ENCODE measurements at places on chromosomes 12 and 14.

GRCh38 chr14:25349269-25349668 is 299.3 kb upstream of the STXBP6 start:
- DNase-seq: no peak

DNA sequence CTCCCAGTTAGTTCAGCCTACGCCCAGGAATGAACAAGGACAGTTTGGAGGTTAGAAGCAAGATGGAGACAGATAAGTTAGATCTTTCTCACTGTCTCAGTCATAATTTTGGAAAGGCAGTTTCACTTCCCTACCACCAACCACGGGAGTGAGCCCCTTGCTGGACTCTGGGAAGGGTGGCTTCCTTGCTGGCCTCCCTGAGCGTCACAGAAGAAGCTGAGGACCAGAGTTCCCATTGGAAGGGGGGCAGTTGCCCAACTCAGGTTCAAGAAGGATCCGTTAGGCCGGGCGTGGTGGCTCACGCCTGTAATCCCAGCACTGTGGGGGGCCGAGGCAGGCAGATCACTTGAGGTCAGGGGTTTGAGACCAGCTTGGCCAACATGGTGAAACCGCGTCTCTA is 106.2 kb upstream of the MAX start:
- DNase-seq: no peak

GRCh38 chr12:132178316-132178715 is 34.1 kb downstream of the NOC4L start:
- no peak for DNase-seq

- peak; percentile 80 for DNase-seq
Observed at GRCh38 chr14:31950764-31951637, 126.1 kb upstream of the ARHGAP5 start.

DNA sequence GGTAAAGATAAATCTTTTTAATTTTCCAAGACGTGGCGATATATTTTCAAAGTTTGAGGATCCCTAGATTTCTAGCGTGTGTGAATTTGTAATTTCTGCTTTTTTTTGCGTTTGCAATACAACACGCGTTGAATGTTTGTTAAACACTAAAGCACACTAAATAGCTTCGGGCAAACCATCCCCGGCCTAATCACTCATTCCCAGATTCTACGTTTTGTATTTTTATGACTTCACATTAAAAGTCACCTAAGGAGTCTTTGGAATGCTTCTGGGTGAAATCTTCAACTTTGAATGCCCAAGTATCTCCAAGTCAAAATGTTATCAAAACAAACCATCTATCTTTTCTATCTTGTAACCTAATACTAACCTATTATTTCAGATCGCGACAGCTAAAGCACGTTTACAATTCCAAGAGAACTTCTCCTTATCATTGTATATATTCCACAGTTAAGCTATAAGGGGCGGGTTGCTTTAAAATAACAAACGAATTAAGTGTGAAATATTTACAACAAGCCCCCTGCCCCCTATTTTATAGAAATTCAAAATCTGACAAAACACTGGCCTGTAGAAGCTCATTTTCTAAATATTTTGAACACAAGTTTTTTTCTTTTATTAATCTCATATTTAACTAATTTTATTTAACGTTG is 1.1 kb downstream of the ALX1 start:
- DNase-seq: no peak

- DNase-seq: no peak
Observed at GRCh38 chr12:55446326-55446725, 2.5 kb downstream of the OR6C2 start.

GRCh38 chr12:83538361-83538965 is 851.8 kb downstream of the TMTC2 start:
- no peak for DNase-seq

DNA sequence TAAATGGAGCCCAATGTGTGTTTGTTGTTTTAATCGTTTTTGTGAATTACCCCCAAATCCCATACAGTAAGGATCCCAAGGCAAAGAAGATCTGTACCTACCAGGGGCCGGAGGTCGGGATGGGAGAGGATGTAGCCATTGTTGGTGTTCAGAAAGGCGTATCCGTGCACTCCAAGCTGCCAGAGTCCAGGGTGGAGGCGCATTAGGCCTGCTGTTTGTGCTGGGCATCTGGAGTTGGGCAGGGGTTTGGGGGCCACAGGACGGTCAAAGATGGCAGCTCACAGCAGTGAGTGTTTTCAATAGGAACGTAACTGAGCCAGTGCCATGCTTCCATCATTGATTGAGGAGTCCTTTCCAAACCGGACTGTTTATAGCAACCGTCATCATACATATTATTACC is 40.2 kb downstream of the CACNA2D4 start:
- DNase-seq: no peak

All from ELF-1 (cell line).